H9 (cell line): ENCODE measurements at places on chromosomes 2 and 18. TPM values are rescaled to one million over a fixed set of nuclear protein-coding genes. Genes with fewer than 3 reads are reported as not detected.

DNA sequence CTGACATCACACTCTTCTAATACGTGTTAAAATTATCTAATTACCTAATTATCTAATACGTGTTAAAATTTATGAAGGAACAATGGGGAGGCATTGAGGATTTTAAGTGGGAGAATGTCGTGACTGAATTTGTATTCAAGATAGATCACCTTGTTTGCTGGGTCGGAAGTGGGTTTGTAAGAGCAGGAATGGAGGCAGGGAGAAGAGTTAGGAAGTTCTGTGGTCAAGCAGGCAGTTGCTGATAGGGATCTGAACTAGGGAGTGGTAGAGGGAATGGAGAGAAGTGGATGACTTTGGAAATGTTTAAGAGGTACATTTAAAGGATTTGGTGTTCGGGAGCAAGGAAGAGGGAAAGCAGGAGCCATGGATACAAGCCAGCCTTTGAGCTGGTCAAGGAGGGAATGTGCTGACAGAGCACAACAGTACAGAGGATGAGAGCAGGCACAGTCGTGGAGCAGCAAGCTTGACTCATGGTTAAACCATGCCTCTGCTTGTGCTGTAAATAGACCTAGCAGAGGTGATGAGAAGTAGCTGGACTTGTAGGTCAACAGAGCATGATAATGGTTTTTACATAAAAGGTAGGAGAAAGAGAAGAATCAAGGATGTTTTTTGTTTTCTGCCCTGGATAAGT, 16.2 kb downstream of the IL18RAP start:
- H3K4me3 ChIP-seq, result no peak overlapping the region
- no peaks in the 10 kb centered on the region for H3K4me1 ChIP-seq
- no peaks in the 10 kb centered on the region for H3K36me3 ChIP-seq
- no peak overlapping the region for H3K27ac ChIP-seq
- no peak for DNase-seq

DNA sequence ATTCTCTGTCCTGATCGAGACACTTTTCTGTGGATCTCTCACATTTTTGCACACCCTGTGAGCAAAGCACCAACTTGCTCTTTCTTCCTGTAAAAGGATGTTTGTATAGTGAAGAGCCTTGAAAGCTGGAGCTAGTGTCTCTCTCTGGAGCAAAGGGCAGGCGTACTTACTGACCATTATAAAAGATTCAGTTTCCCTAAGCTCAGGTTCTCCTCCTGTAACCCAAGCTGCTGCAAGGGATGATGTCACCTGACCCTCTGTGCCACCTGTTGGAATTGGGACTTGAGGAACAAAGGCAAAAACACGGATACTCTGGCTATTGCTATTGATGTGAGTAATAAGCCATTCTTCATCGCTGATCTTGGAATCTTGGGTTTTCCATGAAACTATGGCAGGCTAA, 52.6 kb upstream of the NEMP2 start:
- no peaks in the 10 kb centered on the region for H3K4me1 ChIP-seq
- no peaks in the 10 kb centered on the region; the same call in 1 of the 3 replicates for H3K36me3 ChIP-seq
- no peak overlapping the region for H3K4me3 ChIP-seq
- no peaks in the 10 kb centered on the region for H3K27me3 ChIP-seq
- DNase-seq, result no peak
- H3K27ac ChIP-seq, result no peak overlapping the region

- no peak for DNase-seq
- H3K36me3 ChIP-seq, result peaks cover 2% of the 10 kb centered on the region; the same call in 1 of the 2 replicates
- H3K4me1 ChIP-seq, result no peaks in the 10 kb centered on the region
- H3K4me3 ChIP-seq, result no peak overlapping the region
These were observed 22.6 kb downstream of the FER1L5 start for GRCh38 chr2:96665083-96665569.

- H3K27ac ChIP-seq, result no peak overlapping the region
- no peaks in the 10 kb centered on the region for H3K27me3 ChIP-seq
- no peak overlapping the region for H3K4me3 ChIP-seq
- H3K36me3 ChIP-seq, result peaks cover 15% of the 10 kb centered on the region
- DNase-seq, result no peak
- H3K4me1 ChIP-seq, result peaks cover 6% of the 10 kb centered on the region; the same call in 1 of the 2 replicates
These were observed 40.8 kb downstream of the RAB10 start for GRCh38 chr2:26074676-26075075.

DNA sequence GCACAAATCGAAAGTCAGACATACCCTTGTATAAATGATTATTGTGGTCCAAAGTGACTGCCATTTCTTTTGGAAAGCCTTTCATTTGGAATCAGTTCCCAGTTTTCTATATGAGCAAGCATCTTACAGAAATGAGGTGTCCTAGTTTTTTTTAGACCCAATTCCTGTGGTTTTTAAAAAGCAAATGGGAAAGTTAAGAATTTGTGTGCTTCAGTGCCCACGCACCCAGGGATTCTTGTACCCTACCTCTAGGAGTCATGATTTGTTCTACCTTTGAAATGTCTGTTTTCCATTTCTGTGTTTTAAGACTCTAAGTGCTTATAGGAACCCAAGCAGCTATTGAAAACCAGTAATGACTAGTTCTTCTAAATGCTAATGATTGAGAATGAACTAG, 218.1 kb downstream of the CAMKMT start:
- H3K27me3 ChIP-seq, result no peaks in the 10 kb centered on the region
- H3K36me3 ChIP-seq, result no peaks in the 10 kb centered on the region
- no peak overlapping the region for H3K27ac ChIP-seq

- H3K4me1 ChIP-seq, result no peaks in the 10 kb centered on the region; the same call in 1 of the 2 replicates
- no peaks in the 10 kb centered on the region for H3K27me3 ChIP-seq
- H3K4me3 ChIP-seq, result no peak overlapping the region
- H3K36me3 ChIP-seq, result no peaks in the 10 kb centered on the region
These were observed 48.8 kb upstream of the PPM1B start for GRCh38 chr2:44119878-44120277.

MAP3K19 gene
- not detected in 2 replicates for total RNA-seq

UGT1A10 gene
- total RNA-seq, result not detected in 2 replicates

TUBA3E gene
- total RNA-seq, result 0.13 and 0.26 TPM in 2 replicates

DLX1 gene
- not detected in 2 replicates for total RNA-seq
